ENCODE measurements at places on chromosomes 7 and 10.

DNA sequence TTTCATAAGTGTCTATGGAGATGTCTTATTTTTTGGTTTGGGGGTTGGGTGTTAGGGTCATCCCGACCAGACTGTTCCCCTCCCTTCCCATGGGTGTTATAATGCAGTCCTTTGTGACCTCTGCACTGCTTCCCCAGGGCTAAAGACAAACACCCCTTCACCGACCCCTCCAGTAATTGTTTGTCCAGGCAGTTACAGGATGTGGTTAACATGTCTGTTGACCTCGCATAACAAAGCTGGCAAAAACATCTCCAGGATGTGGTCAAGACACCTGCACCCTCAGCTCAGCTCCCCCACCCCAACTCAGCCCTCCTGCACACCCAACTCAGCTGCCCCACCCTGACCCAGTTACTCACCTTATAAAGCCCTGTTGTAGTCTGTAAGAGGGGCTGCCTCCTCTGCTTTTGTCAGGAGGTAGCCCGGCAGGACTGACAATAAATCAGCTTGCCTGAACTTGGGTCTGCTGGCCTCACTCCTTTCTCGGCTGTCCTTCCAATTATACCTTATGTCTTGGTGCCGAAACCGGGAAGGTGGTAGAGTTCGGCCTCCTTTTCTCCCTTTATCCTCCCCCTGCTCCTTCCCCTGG is 102.2 kb downstream of the ZNF92 start:
- DNase-seq, result no peak

DNA sequence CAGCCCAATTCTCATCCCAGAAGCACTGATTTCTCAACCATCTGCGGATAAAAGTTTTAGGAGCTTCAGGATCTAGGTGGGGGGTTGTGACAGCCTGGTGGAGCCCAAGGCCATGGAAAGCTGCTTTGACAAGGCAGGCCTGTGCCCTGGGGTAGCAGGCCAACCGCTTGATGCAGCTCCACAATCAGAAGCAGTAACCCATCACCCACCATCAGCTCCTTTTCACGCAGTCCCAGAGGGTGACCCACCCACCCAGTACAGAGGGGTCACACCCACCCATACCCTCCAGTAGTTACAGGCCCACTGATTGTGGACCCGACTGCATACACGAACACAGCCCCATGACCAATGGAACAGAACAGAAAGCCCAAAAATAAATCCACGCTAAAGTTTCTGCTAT is 253.9 kb downstream of the AHR start:
- no peak for DNase-seq

GRCh38 chr10:35005868-35006267 is 84.3 kb downstream of the CUL2 start:
- no peak for DNase-seq

DNA sequence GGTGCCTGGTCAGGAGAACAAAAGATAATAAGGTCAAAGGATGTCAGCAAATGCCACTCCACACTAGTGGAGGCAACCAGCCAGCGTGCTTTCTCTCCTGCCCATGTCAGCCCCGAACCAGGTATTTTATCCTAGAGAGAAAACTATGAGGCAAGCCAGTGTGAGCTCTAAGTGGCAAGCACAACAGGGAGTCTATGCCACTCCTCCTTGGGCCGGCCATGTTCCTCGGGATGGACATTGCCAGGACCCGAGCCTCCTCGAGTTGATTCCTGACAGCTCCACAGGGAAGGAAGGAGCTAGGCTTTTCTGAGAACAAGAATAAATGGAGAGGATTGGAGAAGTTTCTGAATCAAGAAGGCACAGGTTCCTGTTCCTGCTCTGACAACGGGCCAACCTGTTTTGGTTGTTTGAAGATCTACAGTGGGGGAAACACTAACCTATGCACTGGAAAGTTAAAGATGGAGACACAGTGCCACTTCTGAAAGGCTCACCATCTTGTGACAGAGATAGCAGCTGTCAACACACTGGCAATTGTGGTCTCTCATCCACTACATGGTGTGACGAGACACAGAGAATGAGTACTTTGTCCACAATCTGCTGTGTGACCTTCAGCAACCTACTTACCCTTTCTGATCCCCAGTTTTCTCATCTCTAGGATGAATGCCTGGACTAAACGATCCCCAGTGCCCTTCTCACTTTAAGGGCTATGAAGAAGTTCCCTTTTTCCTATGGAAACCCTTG is 28.8 kb downstream of the ABLIM1 start:
- DNase-seq, result no peak

DNA sequence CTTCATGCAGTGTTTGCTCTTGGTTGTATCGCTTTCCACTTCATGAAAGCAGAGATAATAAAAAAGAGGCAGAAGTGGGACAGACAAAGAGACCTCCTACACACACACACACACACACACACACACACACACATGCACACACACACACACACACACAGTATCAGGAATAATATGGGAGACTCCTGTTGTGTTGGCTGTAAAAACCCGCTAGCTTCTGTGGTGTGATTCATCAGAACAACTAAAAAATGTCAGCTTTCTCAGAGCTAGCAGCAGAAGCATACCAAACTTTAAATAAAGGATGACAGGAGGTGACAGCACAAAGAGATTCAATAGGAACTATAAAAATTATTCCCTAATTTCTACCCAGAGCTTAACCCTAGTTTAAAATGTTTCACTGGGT is 148.2 kb upstream of the LRRTM3 start:
- DNase-seq, result no peak

GRCh38 chr7:2647594-2648172 is 15.9 kb downstream of the TTYH3 start:
- no peak for DNase-seq

DNA sequence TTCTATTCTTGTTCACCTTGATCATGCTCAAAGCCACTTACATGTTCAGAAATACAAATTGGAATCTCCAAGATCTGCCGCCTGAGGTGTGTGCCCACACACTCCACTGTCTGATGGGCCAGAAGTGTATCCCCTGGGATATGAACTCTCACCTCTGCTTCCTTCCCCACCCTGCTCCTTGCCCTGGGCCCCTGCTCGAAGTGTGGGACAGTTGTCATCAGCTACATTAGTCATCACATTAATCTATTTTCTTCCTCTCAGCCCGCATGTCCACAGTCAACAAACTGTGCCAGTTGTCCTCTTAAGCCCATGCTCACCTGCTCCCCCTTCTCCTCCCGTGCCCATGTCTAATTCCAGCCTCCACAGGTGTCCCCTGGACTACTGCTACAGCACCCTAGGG is 154.7 kb downstream of the PTPN20 start:
- no peak for DNase-seq

- no peak for DNase-seq
Measured at GRCh38 chr10:48707472-48707871, 22.8 kb downstream of the WDFY4 start.

GRCh38 chr7:18572154-18572553 is 76.6 kb downstream of the HDAC9 start:
- DNase-seq, result no peak

Data from Caco-2 (cell line).